ENCODE measurements at places on chromosomes 1 and 21.

GRCh38 chr1:181141431-181141910 lies 53.0 kb downstream of the IER5 start:
- DNase-seq = no peak

GRCh38 chr1:184851822-184852746 lies 97.4 kb upstream of the EDEM3 start:
- DNase-seq = no peak

- no peak for DNase-seq
Measured at GRCh38 chr1:16367968-16368890, 1.2 kb downstream of the SZRD1 start.

DNA sequence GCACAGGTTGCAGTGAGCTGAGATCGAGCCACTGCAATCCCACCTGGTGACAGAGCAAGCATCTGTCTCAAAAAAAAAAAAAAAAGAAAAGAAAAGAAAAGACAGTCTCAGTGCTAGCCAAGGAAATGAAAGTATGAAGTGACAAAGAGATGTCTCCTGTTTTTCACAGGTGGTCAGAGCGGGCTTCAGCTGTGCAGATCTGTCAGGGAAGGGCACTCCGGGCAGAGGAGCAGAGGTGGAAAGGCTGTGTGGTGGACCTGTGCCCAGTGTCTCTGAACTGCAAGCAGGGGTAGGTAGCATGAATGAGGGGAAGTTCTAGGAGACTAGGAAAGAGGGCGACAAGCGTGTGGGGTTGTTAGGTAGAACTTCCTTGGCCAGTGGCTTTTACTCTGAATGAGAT lies 67.5 kb downstream of the CD247 start:
- DNase-seq = no peak

DNA sequence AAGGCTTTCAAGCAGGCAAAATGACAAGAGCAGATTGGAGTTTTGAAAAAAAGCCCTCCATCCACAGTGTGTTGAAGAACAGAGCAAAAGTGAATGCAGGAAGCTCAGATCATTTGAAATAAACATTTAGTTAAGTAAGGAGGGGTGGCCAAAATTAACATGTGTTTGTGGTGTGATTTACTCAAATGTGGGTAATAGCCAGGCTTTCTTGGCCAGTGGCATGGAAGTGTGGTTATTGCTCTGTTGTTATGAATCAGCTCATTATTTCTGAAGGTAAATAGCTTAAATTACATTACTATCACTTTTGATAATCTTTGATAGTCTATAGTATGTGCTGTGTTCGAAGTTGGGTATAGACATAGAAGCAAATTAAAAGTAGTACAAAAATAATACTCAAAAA lies 485.9 kb downstream of the LMO4 start:
- no peak for DNase-seq

DNA sequence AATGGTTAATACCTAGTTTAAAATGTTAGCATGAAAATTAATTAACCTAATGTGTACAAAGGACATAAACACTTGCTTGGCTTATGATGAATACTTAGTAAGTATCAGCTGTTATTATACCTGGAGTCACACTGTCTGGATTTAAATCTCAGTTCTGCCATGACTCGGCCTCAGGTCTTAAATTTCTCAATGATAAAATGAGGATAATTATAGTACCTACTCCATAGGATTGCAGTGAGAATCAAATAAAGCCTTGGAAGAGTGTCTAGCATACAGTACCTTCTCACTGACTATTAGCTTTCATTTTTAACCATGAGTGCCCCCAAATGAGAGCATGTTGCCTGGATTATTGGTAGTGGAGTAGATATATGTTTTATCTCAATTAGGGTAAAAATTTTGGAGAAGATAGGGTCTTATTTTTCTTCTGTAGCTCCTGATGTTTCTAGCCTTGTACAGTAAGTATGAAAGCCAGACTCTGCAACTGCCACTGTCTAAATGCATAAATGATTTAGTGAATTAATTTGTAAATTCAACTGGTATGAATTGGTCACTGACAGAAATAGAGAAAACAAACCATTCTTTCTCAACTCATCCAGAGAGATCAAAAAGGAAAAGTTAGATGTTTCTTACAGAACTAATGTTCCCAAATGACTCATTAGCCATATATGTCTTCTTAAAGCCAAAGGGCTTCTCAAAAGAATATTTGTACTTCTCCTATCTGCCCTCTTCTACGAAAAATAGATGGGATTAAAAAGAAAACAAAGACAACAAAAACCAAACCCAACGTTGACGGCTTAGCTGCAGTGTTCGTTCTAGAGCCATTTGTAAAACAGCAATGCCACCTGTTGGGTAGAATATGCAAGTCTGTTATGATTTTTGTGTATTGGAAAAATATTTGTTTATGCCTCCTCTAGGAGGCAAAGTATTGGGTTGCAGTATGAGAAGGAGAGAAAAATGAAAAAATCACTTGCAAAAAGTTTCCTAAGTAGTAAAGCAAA lies 53.8 kb upstream of the MROH9 start:
- no peak for DNase-seq

GRCh38 chr1:107344268-107344760 lies 203.5 kb downstream of the NTNG1 start:
- no peak for DNase-seq

- no peak for DNase-seq
Measured at GRCh38 chr1:229298420-229298819, 27.5 kb downstream of the RAB4A start.

- no peak for DNase-seq
Measured at GRCh38 chr1:166379447-166379846, 212.6 kb upstream of the FAM78B start.

DNA sequence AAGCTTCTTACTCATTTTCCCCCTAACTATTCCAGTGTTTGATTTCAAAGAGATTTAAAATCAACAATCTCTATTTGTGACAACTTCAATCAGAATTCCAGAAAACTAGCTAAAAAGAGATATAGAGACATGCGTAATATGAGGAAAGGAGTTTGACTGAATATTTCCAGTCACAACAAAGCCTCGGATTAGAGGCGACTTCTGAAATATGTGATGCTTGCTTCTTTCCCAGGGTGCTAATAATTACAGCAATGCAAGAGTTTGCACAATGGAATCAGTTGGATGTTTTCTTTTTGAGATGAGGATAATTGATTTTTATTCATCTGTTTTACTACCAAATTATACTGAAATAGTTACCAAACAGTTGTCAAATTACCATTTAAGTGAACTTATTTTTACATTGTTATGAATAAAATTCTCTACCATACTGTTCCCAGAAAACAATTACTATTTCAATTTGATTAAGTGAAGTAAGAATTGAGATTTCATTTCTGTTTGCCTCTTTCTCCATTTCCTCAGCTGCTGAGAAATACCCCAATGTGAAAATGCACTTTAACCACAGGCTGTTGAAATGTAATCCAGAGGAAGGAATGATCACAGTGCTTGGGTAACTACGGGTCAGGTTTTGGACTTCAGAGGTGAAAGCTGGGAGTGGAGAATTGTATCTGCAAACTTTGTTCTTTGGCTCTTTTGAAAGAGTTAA lies 28.1 kb downstream of the KMO start:
- no peak for DNase-seq

DNA sequence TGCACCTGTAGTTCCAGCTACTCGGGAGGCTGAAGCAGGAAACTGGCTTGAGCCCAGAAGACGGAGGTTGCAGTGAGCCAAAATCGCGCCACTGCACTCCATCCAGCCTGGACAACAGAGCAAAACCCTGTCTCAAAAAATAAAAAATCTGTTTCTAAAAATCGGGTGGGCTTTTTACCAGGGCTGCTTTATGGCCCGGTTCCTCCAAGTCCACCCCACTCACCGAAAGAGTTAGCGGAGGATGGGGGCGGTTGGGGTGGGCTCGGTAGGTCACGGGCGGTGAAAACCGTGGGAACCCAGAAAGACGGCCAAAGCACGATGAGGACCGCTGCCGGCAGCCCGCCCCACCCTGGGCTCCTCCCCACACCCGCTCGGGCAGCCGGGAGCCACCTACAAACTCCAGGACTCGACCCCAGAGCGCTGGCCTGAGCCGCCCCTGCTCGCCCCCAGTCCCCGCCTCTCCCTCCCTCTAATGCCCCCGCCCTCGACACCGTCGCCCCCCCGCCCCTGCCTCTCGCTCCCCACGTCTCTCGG lies 846 bp upstream of the PER3 start:
- peak; percentile 91 for DNase-seq

DNA sequence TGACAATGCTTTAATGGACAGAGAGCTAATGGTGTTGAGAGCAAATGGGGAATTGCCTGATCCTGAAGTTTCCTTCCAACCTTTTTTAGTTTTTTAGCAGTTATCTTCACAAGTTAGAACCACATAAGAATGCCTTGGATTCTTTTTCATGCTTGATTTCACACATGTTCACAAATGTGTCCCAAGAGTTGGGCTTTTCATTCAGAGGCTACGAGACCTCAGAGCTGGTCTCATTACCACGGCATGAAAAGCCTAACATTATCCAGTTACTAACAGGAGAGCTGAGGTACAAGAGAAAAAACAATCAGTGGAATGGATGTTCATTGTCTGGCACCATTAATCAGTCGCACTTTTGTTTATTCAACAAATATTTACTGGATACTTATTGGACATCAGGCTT lies 340.6 kb downstream of the ZNF326 start:
- DNase-seq = no peak

GRCh38 chr1:112399456-112399855 lies 3.4 kb downstream of the CTTNBP2NL start:
- no peak for DNase-seq

GRCh38 chr1:245863566-245864184 lies 643.4 kb downstream of the SMYD3 start:
- no peak for DNase-seq

DNA sequence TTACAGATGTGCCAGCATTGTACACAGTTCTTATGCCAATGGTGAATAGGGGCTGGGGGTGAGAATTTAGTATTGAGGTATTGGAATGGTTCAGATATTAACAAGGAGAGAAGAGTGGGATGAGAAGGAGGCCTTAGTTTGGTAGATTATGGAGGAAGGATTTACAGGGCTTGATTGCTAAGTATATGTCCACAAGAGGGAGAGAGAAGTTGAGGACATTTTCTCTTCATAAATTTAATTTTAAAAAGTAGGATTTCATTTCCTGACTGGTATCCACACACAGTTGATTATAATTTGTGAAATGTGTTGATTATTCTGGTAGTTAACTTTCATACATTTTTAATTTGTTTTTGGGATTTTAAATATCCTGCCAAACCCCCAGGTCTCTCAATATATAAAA lies 213.0 kb downstream of the ADGRL2 start:
- DNase-seq = no peak
